ENCODE measurements at places on chromosomes 16 and 17.

DNA sequence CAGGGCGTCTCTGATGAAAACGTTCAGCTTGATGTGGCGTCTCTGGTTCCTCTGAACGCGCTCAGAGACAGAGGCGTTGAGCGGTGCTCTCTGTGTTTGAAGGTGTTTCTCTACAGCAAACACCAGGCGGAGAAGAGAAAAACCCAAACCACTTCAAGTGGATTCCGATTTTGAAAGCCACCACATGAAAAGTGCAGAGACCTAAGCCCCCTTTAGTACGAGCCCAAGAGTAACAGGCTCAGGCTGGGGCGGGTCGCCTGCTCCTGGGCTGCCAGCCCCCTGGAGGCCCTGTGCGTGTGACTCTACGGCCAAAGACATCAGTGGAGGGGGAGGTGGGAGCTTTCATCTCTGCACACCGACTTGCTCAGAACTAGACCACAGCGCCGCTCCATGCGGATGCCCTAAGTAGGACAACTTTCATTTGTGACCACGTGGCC is 328.4 kb downstream of the MAF start:
- DNase-seq, result no peak

DNA sequence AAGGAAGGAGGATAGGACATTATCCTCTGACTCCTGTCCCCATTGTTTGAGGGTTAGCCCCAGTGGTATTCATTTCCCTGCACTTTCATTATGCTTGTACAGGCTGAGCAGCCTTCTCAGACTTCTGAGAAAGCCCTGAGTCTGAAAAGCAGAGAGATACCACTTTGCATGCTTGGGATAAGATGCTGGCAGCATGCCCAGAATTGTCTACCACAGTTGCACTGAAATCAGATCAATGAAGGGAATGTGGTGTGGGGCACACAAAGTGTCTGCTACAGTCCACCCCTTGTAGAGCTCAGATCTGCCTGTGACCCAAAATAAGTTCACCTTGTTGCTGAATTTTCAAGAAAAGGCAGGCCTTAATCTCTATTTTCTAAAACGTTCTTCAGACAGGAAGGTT is 160.6 kb downstream of the CCT6B start:
- DNase-seq, result no peak

GRCh38 chr17:58615768-58616659 is 75.8 kb downstream of the TEX14 start:
- no peak for DNase-seq

- no peak for DNase-seq
Observed at GRCh38 chr16:84313921-84314320, 19.2 kb downstream of the WFDC1 start.

DNA sequence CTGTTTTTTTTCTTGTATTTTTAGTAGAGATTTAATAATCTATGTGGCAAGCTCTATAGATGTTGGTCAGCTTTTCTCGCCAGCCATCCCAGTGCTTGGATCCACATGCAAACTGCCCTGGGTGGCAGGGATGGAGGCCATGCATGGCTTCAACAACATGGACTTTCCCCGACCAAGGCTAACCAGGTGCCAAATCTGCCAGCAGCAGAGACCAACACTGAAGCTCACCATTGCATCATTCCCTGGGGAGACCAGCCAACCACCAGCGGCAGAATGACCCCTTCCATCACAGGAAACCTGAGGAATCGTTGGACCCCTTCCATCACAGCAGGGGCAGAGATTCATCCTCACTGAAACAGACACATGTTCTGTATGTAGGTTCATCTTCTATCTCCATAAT is 27.7 kb upstream of the ERCC4 start:
- no peak for DNase-seq

DNA sequence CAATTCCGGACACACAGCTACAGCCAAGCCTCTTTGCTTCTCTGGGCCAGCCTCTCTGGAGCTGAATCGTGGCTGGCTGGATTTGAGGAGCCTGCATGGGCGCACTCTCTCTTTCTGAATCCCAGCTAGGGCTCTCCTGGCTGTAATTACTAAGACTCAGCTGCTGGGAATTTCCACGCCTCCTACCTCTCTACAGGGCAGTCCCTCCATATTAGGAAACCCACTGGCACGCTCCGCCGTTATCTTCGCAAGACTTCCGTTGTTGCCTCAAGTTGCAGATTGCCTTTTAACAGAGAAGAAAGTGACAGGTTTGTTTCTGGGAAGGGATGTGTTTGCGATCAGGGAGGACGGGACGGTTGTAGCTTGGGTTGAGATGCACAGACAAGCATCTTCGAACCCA is 188.4 kb upstream of the NLRP1 start:
- DNase-seq, result no peak

GRCh38 chr16:23858542-23858941 is 22.8 kb downstream of the PRKCB start:
- no peak for DNase-seq

- no peak for DNase-seq
Observed at GRCh38 chr17:3845291-3845620, 790 bp downstream of the NCBP3 start.

GRCh38 chr16:28935924-28936783 is 4.4 kb downstream of the CD19 start:
- peak; percentile 95 for DNase-seq

DNA sequence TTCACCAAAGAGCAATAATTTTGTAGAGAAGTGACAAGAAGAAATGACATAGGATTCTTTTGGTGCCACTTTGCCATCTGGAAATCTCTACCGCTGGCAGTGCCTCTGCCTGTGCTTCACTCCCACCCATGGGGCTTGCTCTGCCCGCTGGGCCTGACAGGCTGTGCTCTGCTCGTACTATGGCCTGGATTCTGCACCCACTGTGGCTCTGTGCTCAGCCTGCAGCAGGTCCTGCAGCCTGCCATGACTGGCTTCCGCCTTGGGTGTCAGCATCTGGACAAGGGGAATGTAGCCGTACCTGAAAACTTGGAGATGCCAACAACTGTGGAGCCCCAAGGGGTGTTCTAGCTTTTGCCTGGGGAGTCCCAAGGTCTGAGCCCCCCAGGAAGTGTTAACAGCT is 792.3 kb downstream of the CDH8 start:
- DNase-seq, result no peak

DNA sequence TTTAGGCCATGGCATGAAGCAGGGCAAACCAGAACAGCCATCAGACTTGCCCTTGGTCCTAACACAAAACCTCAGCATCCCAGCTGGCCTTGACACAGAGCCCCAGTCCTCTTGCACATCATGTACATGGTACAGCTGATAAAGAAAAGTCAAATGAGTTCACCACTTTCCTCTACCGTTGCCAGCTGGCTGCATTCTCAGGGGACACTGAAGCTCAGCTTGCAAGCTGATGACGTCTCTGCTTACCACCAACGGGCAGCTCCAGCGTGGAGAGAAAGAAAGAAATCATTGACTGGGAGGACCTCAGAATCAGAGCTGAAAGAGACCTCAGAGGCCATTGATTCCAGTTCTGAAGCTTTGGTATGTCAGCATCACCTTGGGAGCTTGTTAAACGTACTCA is 80.7 kb upstream of the CES5A start:
- no peak for DNase-seq

- DNase-seq, result no peak
Observed at GRCh38 chr17:58536542-58536941, 22.1 kb upstream of the MTMR4 start.

DNA sequence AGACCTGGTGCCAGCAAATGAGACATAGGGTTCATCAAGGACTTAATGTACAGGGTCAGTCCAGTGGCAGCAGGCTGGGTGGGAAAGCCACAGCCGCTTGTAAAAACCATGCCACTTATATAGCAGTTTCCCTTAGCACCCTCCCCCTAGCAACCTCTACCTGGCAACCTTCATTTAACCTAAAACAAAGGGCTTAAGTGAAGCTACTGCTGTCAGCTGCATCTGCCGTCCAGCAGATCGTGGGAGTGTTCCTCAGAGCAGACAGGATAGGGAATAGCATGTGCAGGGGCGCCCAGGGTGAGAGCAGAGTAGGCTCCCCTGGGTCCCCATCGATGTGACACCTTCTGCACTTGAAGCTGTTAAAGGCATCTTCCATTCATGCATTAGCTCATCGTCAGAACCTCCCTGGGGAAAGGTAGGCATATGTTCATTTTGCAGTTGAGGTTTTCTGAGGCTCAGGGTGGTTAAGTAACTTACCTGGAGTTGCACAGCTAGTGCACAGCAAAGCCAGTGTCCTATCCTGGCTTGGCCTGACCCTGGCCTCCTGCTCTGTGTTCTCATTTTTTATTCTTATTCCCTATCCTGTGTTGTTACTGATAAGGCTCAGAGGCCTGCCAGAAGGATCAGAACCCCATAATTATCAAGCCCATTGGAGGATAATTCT is 112.5 kb downstream of the SOCS1 start:
- DNase-seq, result no peak

GRCh38 chr17:9850151-9850550 is 24.4 kb downstream of the GLP2R start:
- DNase-seq, result no peak

GRCh38 chr17:70493277-70493874 is 324.0 kb downstream of the KCNJ2 start:
- DNase-seq, result no peak

- no peak for DNase-seq
Observed at GRCh38 chr16:66508248-66508913, 41.5 kb downstream of the TK2 start.

- DNase-seq, result no peak
Observed at GRCh38 chr16:78761427-78761826, 662.0 kb downstream of the WWOX start.

DNA sequence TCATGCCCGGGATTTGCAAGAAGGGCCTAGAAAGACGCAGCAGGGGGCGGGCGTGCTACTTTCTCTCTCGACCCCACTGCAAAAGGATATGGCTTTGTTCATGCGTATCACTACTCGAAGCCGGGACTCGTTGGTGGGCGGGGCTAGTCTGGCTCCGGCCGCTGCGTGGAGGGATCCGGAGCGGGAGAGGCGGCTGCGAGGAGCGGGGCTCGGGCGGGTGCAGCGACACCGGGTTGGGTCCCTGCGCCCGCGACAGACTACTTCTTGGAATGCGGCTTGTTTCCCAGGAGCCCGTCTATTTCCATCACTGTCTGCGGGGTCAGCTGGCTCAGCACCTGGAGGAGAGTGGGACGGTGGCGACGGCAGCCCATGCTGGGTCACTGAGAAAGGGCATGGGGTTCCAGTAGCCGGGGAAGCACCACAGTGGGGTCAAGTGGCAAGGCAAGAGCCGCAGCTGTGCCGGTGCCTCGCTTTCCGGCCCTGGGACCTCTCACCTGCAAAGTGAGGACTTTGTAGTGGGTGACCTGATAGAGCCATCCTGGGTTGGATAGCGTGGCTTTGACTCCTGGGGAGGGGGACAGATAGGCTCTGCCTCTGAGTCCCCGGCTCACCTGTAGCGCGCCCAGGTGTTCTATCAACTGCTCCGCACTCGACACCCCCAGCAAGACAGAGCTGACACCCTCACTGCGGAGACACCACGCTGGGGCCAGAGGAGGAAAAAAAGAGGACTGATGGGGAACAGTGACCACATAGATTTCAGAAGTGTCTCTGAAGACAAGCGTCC is 6.6 kb downstream of the KCNAB3 start:
- DNase-seq, result peak; percentile 88

DNA sequence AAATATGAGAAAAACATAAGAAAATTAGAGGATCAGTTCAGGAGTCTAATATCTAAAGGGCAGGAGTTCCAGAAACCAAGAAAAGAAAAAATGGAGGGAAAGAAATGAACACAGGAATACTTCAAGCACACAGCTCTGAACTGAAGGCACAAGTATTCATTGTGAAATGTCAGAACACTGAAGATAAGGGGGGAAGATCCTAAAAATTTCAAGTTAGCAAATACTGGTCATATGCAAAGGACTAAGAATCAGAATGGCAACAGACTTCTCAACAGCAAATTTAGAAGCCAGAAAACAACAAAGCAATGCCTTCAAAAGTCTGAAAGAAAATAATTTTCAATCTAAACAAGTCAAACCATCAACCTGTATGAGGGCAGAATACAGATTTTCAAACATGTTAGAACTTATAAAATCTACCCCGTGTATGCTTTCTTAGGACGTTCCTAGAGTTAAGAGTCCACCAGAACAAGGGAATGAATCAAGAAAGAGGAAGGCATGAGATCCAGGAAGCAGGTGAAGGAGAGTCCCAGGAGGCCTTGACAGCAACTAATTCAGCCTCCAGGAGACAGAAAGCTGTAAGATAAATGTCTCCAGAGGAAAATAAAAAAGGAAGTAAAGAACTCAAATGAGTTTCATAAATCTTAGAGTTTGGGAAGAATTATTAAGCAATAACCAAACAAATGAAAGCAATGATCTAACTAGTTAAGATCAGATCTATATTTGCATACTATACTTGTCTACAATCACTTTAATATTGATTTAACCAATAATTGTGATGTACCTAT is 2.8 kb downstream of the BRD7 start:
- no peak for DNase-seq

DNA sequence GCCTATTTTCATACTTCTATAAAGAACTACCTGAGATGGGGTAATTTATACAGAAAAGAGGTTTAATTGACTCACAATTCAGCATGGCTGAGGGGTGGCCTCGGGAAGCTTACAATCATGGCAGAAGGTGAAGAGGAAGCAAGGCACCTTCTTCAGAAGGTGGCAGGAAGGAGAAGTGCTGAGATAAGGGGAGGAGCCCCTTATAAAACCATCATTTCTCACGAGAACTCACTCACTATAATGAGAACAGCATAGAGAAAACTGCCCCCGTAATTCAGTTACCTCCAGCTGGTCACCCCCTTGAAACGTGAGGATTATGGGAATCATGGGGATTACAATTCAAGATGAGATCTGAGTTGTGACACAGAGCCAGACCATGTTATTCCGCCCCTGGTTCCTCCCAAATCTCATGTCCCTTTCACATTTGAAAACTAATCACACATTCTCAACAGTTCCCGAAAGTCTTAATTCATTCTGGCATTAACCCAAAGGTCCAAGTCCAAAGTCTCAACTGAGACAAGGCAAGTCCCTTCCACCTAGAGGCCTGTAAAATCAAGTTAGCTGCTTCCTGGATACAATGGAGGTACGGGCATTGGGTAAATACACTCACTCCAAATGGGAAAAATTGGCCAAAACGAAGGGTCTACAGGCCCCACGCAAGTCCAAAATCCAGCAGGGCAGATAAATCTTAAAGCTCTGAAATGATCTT is 237.7 kb downstream of the CDH13 start:
- DNase-seq, result peak; percentile 39

- DNase-seq, result no peak
Observed at GRCh38 chr17:80160536-80160935, 9.3 kb upstream of the CARD14 start.

DNA sequence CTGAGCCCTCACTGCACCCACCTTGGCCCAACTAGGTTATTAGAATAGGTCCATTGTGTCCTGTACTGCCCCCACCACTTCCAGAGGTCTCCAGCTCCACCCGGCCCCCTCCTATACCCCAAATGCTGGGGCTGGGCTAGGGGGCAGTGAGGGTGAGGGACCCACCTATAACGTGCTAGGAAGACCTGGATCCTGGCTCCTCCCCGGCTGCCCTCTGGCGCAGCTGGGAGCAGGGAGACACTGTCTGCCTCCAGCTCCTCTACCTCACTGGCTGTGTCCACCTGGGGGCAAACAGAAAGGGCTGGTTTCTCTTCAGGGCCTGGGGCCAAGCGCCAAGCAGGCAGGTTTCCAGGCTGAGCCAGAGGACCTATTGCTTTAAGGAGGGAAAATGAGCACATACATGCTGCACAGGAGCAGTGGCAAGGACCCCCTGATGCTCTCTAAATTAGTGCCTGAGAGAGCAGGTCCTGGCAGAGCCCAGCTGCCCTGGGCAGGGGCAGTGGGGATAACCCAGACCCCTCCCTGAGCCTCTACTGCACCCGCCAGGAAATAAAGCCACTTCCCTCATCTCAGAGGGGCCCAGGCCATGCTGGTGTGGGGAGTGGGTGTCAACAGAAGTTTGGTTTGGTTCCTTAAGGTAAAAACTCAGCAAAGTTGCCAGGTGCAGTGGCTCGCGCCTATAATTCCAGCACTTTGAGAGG is 12.2 kb downstream of the TSPOAP1 start:
- peak; percentile 12 for DNase-seq

- DNase-seq, result no peak
Observed at GRCh38 chr16:66271074-66272060, 95.1 kb upstream of the CDH5 start.

Measured in colonic mucosa (tissue), 4 donors.